ENCODE measurements at places on chromosomes 2 and 18. TPM values are rescaled to one million over a fixed set of nuclear protein-coding genes. Genes with fewer than 3 reads are reported as not detected.

The DSC3 gene
- polyA plus RNA-seq: 0.02 TPM

The POTEE gene
- polyA plus RNA-seq: 0.04 TPM

The DTNB gene
- 12.1 TPM for polyA plus RNA-seq

- no peak for DNase-seq
Measured at GRCh38 chr18:3842844-3843243, 392.9 kb downstream of the TGIF1 start.

- DNase-seq: no peak
Measured at GRCh38 chr18:47417807-47418206, 166.3 kb upstream of the SKOR2 start.

- DNase-seq: no peak
Measured at GRCh38 chr18:32111706-32112105, 20.0 kb downstream of the RNF138 start.

GRCh38 chr2:27509326-27509725 is 12.7 kb downstream of the GCKR start:
- DNase-seq: peak; percentile 13

- DNase-seq: no peak
Measured at GRCh38 chr2:26570083-26570430, 71.1 kb downstream of the CIB4 start.

GRCh38 chr2:80073134-80073561 is 231.4 kb downstream of the LRRTM1 start:
- DNase-seq: peak; percentile 43

DNA sequence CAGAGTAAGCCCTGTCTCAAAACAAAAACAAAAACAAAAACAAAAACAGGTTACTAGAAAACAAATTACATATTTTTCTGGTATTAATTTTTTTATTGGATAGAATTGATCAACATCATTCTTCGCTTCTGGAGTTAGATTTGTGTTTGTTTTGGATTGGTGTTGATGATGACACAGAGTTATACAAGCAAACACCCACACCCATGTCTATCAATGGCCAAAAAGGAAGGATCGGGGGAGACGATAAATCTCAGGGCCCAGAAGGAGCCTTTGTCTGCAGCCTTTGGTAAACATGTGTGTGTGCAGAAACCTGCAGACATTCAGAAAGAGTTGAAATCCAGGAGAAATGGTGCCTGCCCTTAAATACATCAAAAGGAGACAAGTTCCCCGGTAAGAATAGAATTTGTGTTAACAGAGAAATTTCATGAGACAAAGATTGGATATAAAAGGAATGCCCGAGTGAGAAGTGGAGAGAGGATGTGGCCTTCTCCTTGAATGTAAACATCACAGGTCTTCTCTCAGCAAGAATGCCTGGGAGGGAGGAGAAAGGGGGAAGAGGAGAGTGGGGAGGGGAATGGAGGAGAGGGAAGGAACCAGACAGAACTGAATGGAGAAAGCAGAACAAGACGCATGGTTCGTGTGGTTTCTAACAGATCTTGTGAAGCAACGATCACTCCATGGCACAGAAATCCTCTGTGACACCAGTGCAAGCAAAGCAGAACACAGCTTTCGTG is 40.4 kb upstream of the TMEM178A start:
- no peak for DNase-seq

The ICA1L gene
- 3.3 TPM for polyA plus RNA-seq

GRCh38 chr18:32661486-32662299 is 111.1 kb downstream of the KLHL14 start:
- no peak for DNase-seq

DNA sequence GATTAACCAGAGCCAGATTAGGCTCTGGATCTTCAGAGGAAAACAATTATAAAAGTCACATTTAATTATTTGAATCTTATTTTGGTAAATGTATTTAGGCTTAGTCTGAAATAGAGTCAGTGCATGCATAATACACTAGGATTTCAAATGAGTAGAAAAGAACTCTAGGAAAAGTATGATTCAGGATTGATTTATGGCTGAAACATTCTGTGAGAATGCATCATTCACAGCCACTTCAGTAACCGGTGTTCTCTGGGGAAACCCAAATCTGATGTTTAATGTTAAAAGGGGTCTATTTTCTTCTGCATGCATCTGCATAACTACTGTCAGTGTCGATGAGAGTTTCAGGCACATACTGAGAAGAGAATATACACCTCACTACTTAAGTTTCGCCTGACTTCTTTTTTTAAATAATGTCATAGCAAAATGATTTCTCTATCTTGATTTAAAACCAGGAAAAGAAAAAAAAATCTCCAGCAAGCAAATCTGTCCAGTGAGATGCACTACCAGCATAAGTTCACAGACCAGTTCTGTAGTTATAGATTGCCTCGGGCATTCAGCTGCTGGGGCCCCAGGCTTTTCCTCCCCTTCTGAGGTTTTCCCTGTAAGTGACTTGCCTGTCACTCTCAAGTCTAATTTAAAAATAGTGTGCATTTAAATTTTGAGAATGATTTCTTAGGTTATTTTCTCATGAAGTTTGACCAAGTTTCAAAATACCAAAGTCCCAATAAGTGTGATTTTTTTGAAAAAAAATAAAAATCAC is 501.5 kb downstream of the NR4A2 start:
- DNase-seq: no peak

- DNase-seq: no peak
Measured at GRCh38 chr2:184814421-184814820, 216.1 kb downstream of the ZNF804A start.

GRCh38 chr2:199405241-199405640 is 52.5 kb downstream of the SATB2 start:
- no peak for DNase-seq

The PDE1A gene
- 4.3 TPM for polyA plus RNA-seq

DNA sequence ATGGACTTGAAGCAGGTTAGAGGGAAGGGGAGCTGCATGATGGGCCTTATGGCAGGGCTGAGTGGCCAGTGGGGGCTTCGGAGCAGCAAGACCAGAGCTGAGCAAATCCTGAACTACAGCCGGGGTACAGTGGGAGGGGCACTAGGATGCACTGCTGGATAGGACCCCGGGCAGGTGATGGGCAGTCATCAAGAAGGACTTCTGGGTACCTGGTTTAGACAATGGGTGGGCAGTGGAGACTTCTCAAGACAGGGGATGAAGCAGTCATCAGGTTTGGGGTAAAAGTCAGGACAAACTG is 507.4 kb upstream of the MYT1L start:
- DNase-seq: no peak

The FLACC1 gene
- polyA plus RNA-seq: 1.1 TPM

- DNase-seq: peak; percentile 15
Measured at GRCh38 chr2:68974251-68974650, at the start of gene GKN1. Gene GKN1 (plus strand): TSS chr2:68974636. CDS start chr2:68974678, 42 bp downstream.

DNA sequence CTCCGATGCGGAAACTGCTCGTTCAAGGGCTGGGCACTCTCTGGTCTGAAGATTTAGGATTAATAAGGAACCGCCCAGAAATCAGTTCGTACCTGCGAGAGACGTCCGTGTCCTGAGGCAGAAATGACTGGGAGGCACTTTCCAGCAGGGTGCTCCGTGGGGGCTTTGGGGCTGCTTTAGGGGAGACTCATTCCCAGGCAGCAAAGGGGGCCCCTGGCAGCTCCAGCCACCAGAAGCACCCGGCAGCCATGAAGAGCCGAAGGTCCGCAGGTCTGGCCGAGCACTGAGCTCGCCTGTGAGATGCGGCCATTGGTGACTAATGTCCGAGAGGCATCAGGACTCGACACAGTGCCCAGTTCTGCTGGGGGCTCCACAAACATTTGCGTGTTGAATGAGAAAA is 20.9 kb downstream of the KCNG2 start:
- DNase-seq: no peak

The GCG gene
- 0.27 TPM for polyA plus RNA-seq

DNA sequence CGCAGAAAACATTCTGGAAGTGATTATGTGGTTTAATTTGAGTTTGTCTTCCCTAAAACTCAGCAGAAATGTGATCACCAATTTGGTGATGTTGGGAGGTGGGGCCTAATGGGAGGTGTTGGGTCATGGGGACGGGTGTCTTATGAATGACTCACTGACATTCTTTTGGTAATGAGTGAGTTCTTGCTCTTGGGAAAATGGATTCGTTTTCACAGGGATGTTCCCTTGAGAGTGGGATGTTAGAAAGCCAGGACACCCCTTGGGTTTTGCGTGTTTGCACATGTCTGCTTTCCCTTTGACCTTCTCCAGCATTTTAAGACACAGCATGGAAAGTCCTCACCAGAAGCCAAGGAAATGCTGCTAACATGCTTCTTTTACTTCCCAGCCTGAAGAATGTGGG is 321.5 kb upstream of the NT5C1B start:
- no peak for DNase-seq

DNA sequence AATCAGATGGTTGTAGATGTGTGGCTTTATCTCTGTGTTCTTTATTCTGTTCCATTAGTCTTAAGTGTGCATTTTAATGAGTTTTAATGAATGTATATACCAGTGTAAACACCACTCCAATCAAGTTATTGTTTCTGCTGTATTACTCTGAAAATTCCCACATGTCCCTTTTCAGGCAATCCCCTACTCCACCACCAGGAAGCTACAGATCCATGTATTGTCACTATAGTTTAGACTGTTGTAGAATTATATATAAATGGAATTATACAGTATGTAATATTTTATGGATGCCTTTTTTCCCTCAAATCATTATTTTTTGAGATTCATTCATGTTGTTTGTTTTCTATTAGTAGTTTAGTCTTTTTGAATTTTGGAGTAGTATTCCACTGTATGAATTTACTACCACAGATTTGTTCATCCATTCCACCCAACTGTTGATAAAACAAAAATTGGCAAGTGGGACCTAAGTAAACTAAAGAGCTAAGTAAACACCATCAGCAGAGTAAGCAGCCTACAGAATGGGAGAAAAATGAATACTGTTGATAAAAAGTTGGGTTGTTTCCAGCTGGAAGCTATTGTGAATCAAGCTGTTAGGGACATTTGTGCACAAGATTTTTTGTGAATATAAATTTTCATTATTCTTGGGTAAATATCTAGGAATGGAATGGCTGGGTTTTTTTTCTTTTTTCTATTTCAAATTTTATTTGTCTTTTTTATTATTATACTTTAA is 262.0 kb downstream of the CAMKMT start:
- no peak for DNase-seq

- no peak for DNase-seq
Measured at GRCh38 chr2:8641301-8641965, 40.4 kb upstream of the ID2 start.

DNA sequence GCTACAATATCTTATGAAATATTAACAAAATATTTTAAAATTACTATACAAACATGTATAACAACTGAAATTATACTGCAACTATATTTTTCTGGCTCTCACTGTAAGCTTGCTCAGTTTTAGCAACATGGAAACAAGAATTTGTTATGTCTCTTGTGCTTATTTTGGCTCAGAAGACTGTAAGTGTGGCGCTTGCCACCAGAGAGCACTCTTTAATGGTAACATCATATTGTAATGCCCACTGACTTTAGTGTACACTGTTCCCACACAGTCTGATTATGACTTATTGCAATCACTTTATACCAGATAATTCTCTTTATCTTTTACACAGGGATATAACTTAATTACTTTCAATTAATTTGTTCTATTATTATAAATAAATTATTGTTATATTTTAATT is 1500.6 kb upstream of the TMEFF2 start:
- DNase-seq: no peak

DNA sequence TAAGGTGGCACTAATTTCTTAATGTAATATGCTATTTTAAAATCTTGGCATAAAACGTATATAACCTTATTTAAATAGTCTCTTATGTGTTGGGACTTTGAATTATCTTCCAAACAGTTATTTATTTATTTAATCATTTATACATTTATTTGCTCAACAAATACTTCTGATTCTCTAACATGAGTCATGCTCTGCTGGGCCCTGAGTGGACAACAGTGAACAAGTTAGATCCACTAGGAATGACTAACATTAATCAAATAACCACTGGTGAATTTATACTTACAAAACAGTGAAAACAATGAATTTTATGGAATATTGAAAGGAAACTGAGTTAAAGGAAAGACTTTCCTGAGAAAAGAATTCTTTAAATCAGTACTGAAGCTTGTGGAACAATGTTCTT is 1257.2 kb upstream of the CHAC2 start:
- DNase-seq: peak; percentile 24

The SPC25 gene
- polyA plus RNA-seq: 2.6 TPM

- DNase-seq: no peak
Measured at GRCh38 chr18:57437766-57438671, 2.8 kb downstream of the ONECUT2 start.

DNA sequence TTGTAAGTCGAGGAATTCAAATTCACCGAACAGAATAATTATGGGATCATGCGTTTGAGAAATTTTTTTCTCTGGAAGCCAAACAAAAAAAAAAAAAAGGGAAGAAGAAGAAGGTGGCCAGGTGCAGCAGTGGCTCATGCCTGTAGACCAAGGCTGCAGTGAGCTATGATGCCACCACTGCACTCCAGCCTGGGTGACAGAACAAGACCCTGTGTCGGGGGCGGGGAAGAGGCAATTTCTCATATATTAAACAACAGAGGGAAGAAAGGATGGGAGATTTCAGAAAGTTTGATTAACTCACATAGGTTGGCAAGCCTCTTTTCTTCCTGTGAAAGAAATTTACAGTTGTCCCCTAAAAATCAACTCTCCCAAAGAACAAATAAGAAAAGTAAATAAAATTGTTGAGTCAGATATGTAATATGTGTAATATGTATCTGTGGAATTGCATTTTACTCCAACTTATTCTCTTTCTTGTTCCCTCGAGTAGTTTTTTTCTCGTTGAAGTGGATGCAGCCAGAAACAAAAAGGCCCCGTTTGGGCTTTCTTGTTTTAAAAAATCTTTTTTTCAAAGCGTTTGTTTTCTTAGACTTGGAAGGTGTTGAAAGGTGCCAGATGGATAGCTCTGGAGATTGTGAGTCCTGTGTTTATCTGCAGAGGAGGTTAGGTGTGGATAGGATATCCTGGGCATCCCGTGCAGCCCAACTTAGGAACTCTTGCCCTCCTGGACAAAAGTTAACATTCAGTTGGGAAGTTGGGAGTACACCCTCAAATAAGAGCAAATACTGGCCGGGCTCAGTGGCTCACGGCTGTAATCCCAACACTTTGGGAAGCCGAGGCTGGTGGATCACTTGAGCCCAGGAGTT is 25.4 kb upstream of the FMNL2 start:
- no peak for DNase-seq

The SYT4 gene
- polyA plus RNA-seq: not detected

DNA sequence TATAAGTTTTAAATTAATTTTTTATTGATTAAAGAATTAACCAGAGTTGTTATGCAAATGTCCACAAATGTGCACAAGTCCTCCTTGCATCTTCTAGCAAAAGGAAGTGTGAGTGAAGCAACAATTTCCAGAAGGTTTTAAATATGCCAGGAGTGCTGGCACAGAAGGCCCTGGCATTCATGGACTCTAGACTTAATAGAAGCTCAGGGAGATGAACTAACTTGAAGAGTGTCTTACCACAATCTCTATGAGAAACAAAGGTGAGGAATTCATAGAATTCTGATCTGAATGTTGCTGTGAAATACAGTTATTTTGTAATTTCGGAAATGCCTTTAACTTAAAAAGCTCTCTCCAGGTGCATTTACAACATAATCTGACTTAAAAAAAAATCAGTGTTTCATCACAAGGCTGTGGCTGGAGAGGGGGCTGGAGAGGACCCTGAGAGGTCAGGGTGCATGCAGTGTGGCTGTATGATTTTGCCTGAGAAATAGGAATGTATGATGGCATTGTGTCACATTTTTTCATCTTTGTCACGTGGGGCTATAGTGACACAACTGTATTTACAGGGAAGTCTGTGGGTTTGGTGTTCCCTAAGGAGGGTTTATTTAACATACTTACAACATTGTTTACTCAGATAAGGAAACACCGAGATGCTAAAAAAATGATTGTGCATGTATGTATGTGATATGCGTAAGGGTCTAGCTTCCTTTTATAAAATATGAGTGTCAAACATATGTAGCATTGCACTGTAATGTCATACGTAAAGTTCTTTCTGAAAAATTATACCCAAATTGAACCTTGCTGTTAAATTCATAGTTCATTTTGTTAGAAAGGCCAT is 66.2 kb downstream of the MAP4K4 start:
- no peak for DNase-seq

Data from AG04450 (cell line).